Brain microvascular endothelial cell (primary cell): ENCODE measurements at places on chromosomes 6 and 20.
A peak's percentile ranks its signal among the peaks of the same experiment; 100 is the strongest.

- DNase-seq = no peak
These were observed 156.7 kb downstream of the TAF4 start for GRCh38 chr20:61909028-61909427.

DNA sequence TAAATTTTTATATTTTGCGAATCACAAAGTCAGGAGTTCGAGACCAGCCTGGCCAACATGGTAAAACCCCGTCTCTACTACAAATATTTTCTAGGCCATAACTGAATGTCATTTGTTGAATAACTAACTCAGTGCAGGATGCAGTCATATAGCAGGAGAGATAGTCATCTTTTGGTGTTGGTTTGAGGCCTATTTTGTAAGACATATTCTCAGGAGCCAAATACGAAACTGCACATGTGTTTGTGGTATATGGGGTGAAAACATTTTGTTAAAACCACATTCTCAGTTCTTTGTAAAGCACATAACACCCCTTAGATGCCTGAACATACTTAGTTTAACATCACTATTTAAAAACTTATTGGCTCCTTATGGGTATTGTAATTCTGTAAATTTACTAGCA lies 4.7 kb upstream of the ENPP5 start:
- DNase-seq = no peak

DNA sequence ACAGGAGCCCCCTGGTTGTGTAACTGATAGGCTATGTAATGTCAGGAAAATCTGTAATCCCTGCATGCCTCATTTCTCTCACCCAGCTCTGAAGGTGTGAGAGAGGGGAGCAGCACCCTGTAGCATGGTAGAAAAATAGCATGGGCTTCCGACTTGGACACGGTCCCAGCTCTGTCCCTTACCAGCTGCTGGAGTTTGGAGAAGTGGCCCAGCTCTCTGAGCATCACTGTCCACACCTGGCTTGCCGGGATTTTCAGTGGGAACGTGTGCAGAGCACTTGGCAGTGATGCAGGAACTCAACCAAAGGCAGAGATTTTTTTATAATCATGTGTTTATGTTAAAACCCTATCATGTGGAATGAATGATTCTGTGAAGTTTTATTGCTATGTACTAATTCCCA lies 34.6 kb downstream of the STK35 start:
- no peak for DNase-seq

DNA sequence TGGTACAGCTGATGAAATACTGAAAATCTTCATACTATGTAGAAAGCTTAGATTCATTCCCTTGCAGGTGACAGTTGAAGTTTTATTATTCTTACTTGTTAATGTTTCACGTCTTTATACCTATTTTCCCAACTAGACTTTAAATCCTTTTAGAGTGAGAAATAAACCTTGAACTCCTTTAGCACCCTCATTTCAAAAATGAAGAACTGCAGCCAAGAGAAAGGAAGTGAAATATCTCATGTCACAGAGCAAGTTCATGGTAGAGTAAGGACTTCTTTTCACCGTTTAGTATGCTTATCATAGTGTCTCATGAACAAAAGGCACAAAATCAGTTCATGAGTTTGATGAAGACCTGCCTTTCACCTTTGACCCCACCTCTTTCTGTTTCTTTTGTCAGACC lies 38.5 kb downstream of the ORC3 start:
- no peak for DNase-seq

GRCh38 chr20:53040693-53041589 lies 68.8 kb downstream of the TSHZ2 start:
- DNase-seq = no peak

DNA sequence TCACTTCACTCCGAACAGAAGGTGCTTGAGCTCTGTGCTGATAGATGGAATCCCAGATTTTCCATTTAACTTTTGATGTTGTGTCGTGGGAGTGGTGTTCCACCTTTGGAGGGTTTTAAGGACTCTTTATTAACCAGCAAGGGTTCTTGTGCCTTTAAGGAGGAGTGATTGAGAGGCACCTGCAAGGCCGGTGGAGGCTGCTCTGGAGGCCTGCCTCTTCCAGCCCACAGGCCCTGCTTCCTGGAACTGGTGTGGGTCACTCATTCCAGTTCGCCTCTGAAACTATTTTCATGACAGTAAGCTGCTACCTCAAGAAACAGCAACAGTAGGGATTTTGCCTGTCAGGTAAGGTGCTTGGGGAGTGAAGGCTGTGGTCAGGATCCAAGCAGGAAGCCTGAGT lies 58.8 kb upstream of the APCDD1L start:
- DNase-seq = no peak

- DNase-seq = no peak
These were observed 16.6 kb downstream of the CTCFL start for GRCh38 chr20:57508381-57508780.

GRCh38 chr20:41716436-41716835 lies 98.3 kb upstream of the CHD6 start:
- DNase-seq = no peak

DNA sequence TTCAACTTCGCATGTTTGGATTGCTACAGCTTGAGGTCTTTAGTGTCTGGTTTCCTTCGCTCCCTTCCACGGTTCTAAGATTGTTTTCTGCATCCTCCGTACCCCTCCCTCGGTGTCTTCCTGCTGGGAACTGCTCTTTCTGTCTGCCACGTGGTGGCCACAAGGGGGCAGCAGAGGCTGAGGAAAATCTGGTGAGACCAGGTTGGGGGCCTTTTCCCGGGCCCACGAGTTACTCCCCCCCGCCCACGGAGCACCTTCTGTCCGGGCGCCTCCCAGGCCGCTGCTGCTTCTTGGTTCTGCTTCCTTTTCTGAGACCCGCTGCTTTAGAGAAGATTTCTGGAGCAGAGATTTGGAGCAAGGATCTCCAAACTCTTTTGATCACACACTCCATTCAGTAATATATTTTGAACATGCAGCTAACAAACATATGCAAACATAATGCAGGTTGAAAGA lies 21.1 kb upstream of the NOTCH4 start:
- DNase-seq = peak; percentile 64
